ENCODE measurements at places on chromosomes 12 and 14. TPM values are rescaled to one million over a fixed set of nuclear protein-coding genes. Genes with fewer than 3 reads are reported as not detected.

Gene FBXW8
- total RNA-seq = 16.8 TPM

DNA sequence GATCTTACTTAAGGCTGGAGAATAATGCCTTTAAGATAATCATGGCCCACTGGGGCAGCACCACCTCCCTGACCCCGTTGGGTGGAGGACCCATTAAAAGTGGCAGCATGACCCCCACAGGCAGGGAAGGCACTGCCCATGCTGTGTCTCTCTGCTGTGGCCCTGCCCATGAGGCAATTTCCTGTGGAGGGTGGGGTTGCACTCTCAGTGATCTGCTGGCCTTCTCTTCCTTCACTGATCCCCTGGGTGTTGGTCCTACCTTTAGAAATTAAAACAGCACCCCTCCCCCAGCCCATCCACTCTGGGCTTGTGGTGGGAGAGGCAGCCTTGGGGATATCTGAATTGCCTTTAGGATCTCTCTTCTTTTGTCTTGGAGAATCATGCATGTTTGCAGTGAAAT is 17.3 kb downstream of the KLRK1 start:
- no peaks in the 10 kb centered on the region for H3K4me1 ChIP-seq
- no peaks in the 10 kb centered on the region for H3K27me3 ChIP-seq
- no peak overlapping the region for H3K4me3 ChIP-seq
- DNase-seq = no peak
- no peak overlapping the region for H3K27ac ChIP-seq

- no peaks in the 10 kb centered on the region for H3K27me3 ChIP-seq
- no peaks in the 10 kb centered on the region for H3K36me3 ChIP-seq
- DNase-seq = no peak
- no peak overlapping the region for H3K27ac ChIP-seq
These were observed 10.6 kb downstream of the CD163L1 start for GRCh38 chr12:7433276-7433822.

- H3K27me3 ChIP-seq = no peaks in the 10 kb centered on the region
- DNase-seq = no peak
- no peak overlapping the region for H3K4me3 ChIP-seq
- no peaks in the 10 kb centered on the region for H3K36me3 ChIP-seq
These were observed 374.3 kb upstream of the CCDC196 start for GRCh38 chr14:66111891-66112290.

- H3K36me3 ChIP-seq = no peaks in the 10 kb centered on the region
- H3K27me3 ChIP-seq = no peaks in the 10 kb centered on the region
- peak overlapping the region; percentile 56 for H3K27ac ChIP-seq
- no peak overlapping the region for H3K4me3 ChIP-seq
- no peak for DNase-seq
These were observed 74.9 kb upstream of the CPM start for GRCh38 chr12:69007855-69008351.

GRCh38 chr12:84723988-84724387 is 188.6 kb downstream of the SLC6A15 start:
- no peaks in the 10 kb centered on the region for H3K4me1 ChIP-seq
- no peak overlapping the region for H3K27ac ChIP-seq
- no peak for DNase-seq

DNA sequence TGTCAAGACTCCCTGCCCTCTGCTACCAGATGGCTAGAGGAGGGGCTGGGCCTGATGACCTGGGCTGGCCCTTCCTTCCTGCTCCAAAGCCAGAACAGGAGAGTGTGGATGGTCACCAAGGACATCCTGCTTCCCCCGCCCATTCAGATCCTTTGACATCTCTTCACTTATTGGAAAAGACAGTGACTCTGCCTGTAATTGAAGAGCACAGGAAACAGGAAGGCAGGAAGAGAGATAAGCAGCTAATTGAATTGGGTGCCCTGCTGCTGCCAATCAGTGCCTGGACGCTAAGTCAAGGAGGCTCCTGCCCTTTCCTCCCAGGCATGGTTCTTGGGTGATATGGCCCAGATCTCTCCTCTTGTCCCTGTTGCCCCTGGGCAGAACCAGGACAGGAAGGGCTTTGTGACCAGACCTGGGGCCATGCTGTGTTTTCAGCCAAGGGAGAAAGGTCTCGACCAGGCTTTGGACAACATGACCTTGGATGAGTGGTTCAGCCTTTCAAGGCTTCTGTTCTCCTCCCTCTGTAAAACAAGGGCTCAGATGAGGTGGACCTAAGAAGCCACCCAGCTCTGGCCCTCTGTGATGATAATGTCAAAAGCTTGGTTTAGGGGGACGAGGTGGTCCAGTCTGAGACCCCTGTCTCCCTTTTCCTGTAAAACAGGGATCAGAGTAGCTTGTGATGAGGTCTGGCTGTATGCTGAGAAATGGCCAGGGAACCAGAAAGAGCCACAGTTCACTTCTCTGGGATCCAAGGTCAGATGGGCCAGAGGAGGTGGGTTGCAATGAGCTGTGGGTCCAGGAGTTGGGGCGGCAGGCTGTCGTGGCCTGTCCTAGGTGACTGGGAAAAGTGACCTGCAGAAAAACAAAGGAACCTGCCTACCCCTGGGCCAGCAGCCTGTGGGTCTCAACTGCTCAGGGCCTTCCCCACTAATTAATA is 38.8 kb downstream of the FAM222A start:
- no peaks in the 10 kb centered on the region for H3K4me1 ChIP-seq
- no peak overlapping the region for H3K27ac ChIP-seq
- DNase-seq = peak; percentile 20
- H3K36me3 ChIP-seq = no peaks in the 10 kb centered on the region
- no peak overlapping the region for H3K4me3 ChIP-seq

- H3K36me3 ChIP-seq = no peaks in the 10 kb centered on the region
- no peaks in the 10 kb centered on the region for H3K27me3 ChIP-seq
- H3K4me3 ChIP-seq = no peak overlapping the region
- peaks cover 7% of the 10 kb centered on the region for H3K4me1 ChIP-seq
These were observed 7.9 kb upstream of the NYNRIN start for GRCh38 chr14:24390701-24391468.

GRCh38 chr12:63958876-63959580 is 114.5 kb downstream of the SRGAP1 start:
- no peaks in the 10 kb centered on the region for H3K36me3 ChIP-seq
- H3K4me1 ChIP-seq = peaks cover 20% of the 10 kb centered on the region
- no peak overlapping the region for H3K27ac ChIP-seq
- H3K4me3 ChIP-seq = no peak overlapping the region
- H3K27me3 ChIP-seq = no peaks in the 10 kb centered on the region

Data from upper lobe of right lung (tissue), 1 donor.